ENCODE measurements at places on chromosomes 7 and 10. TPM values are rescaled to one million over a fixed set of nuclear protein-coding genes. Genes with fewer than 3 reads are reported as not detected.

The JAZF1 gene
- 3.3 TPM for total RNA-seq

The AASS gene
- total RNA-seq, result 6.2 TPM

The PLCE1 gene
- 0.04 TPM for total RNA-seq

The VAX1 gene
- total RNA-seq, result not detected

The INTS1 gene
- 84.6 TPM for total RNA-seq

The CYP2W1 gene
- total RNA-seq, result not detected

The CALML3 gene
- total RNA-seq, result not detected

The CBX3 gene
- 212 TPM for total RNA-seq

The MMP21 gene
- not detected for total RNA-seq

- peak; percentile 25 for DNase-seq
These were observed 289.4 kb downstream of the DNAJB6 start for GRCh38 chr7:157625973-157626742.

DNA sequence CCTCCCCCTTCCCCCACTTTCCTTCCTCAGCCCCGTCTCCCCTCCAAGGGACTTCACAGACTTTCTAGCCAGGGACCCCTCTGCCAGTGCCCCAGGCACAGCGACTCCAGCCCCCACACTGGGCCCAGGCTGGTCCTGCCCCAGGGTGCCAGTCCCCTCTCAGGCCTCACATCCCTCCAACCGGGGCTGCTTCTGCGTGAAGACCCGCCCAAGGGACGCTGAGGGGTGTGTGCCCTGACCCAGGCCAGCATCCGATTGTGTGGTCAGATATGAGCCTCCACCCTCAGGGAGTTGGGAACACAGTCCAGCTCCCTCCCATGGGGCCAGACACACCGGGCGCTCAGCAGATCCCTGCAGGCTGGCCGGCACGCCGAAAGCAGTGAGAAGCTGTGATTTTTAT lies 97.0 kb downstream of the MICALL2 start:
- DNase-seq, result no peak

GRCh38 chr7:92641921-92642511 lies 51.8 kb upstream of the FAM133B start:
- peak; percentile 85 for DNase-seq

- no peak for DNase-seq
These were observed 1.8 kb upstream of the RPA3 start for GRCh38 chr7:7720193-7720592.

GRCh38 chr10:14742815-14743214 lies 31.9 kb downstream of the FAM107B start:
- DNase-seq, result no peak

DNA sequence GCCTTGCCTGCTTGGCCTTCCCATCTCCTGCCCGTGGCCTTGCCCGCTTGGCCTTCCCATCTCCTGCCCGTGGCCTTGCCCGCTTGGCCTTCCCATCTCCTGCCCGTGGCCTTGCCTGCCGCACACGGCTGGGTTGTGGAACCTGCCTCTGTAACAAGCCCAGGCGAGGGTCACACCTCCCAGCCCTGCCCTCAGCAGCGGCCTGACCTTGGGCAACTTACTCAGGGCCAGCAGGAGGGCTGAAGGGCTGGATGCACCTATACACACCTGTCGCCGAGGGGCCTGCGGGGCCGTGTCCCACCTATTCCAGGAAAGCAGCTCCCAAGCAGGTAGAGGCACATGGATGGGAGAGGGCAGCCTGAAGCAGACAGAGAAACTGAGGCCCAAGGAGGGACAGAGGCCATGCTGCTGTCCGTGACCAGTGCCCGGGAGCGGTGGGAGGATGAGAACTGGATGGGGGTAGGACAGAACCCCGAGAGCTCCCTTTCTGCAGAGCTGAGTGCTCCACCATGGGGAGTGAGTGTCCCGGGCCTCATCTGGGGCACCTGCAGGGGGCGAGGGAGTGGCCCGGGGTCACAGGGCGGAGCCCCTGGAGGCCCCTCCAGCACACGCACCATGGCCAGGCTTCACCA lies 277.6 kb downstream of the ELFN1 start:
- DNase-seq, result no peak

GRCh38 chr7:148031019-148031418 lies 559.5 kb upstream of the C7orf33 start:
- DNase-seq, result no peak

DNA sequence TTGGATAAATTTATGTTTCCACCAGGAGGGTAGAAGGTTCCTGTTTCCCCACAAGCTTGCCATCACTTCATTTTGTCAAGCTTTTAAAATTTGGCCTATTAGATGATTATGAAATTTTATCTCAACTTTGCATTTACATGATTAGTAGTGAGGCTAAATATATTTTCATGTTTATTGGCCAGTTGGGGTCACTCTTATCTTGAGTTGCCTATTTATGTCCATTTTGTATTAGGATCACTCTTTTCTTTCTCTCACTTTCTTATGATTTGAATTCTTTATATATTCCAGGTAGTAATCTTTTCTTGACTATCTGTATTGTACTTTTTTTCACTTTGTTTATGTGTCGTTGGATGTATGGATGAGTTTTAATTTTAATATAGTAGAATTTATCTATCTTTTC lies 218.6 kb upstream of the SLC26A5 start:
- no peak for DNase-seq

GRCh38 chr10:43573250-43574000 lies 991 bp downstream of the ZNF239 start:
- DNase-seq, result no peak

GRCh38 chr10:29240986-29241660 lies 47.7 kb upstream of the LYZL1 start:
- no peak for DNase-seq

- DNase-seq, result no peak
These were observed 17.5 kb downstream of the RCC1L start for GRCh38 chr7:75055830-75056772.

Measured in activated naive CD4-positive, alpha-beta T cell treated with anti-CD3 and anti-CD28 coated beads, Interleukin-2, amount 50 U/mL, for 72 hours (primary cell).